ENCODE measurements at places on chromosomes 2 and 18. TPM values are rescaled to one million over a fixed set of nuclear protein-coding genes. Genes with fewer than 3 reads are reported as not detected.

TBR1 gene
- total RNA-seq, result not detected

DNA sequence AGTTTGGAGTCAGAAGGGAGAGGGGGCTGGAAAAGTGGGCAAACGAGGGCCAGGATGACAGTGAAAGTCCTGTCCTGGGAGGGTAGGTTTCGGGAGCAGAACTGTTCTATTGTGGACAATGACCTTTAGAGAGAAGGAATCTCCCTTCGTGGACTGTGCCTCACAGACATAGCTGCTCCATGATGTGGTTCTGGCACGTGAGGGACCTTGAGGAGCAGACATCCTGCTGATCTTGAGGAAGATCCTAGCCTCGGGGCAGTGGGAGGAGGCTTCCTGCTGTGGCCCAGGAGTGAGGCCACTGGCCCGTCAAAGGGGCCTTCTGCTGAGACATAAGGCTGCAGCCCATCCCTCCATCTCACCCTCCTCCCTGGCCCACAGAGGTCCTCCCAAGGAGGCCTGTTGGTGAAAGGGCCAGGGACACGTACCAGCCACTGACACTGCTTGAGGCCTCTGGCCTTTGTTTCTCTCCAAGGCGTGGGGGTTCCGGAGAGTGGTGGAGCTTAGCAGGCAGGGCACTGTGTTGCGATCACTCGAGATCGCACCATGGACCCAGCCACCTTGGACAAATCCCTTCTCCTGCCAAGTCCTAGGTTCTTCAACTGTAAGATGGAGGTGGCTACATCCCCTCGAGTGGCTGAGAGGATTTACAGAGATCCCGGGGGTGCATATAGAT lies 167.2 kb downstream of the CELF4 start:
- no peak overlapping the region for H3K4me3 ChIP-seq
- H3K36me3 ChIP-seq, result no peaks in the 10 kb centered on the region
- peaks cover 6% of the 10 kb centered on the region for H3K4me1 ChIP-seq
- no peaks in the 10 kb centered on the region for H3K27me3 ChIP-seq

NAT8 gene
- total RNA-seq, result not detected

DNA sequence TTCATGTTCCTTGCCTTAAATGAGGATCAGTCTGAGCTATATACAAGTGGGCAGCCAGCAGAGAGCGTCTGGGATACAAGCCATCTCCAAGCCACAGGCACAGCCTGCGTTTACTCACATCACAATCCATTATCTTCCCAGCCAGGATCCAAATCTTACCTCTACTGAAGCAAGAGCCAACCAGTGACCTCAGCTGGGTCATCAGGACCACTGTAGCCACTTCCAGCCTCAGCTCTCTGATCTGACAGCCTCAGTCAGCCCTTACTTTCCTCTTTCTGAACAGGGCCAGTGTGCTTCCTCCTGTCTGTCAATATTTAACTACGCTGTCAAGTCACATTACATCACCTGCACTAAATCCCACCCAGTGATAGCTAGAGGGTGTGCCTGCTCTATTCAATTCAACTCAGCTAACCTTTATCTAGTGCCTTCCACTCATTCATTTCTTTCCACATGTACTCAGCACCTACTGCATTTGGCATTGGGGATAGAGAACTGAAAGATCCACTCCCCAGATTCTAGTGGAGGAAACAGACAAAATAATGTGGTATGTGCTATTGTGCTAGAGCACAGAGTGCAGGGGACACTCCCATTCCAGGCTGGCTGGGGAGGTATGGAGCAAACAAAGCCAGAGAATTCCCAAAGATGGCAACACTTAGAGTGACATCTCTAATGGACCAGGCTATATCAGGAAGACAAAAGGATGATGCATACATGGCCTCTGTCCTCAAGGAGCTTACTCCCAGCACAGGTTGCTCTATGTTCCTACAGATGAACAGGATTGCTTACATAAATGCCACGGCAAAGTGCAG lies 146.5 kb downstream of the NCKAP5 start:
- H3K27ac ChIP-seq, result no peak overlapping the region
- no peaks in the 10 kb centered on the region for H3K36me3 ChIP-seq
- no peak overlapping the region for H3K4me3 ChIP-seq

PPP4R3B gene
- 22.7 TPM for total RNA-seq

DNA sequence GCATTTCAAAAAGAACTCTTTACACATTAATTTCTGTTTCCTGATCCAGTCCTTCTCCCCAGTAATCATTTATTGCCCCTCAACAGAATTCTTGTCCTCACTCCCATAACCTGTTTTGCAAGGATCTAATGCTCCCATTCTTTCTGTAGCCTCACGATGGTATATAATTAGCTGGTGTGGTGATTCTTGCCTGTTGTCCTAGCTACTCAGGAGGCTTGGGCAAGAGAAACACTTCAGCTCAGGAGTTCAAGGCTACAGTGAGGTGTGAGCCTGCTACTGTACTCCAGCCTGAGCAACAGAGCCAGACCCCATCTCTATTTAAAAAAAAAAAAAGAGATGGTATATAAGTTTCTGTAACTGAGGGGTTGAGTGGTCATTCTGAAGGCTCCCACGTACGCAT lies 7.7 kb upstream of the TRAPPC8 start:
- no peak for DNase-seq
- H3K4me3 ChIP-seq, result no peak overlapping the region
- H3K27me3 ChIP-seq, result no peaks in the 10 kb centered on the region

DNA sequence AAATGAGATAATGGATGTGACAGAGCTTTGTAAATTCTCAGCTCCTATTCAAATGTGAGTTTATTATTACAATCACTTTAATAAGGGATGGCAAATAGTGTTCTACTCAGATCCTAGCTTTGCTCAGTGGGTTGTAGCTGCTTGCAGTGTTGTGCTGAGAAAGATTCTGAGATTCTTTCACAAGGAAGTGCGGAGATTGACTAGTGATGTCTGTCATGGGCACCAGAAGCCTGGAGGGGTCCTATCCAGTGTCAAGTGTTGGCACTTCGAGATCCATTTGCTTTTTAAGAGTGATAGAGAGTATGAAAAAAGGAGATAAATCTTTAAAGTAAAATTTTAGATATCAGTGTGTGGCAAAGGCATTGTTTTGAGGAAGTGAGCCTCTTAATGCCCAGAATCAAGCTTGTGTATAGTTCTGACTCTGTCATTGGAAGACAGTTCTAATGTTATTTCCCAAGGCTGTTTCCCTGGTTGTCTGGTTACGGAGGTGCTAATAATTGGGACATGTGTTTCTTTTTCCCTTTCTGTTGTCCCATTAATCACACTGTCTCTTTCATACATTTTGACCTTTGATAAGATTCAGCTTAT lies 181.7 kb upstream of the SPRED2 start:
- DNase-seq, result no peak
- no peak overlapping the region for H3K27ac ChIP-seq
- no peak overlapping the region for H3K4me3 ChIP-seq

- no peaks in the 10 kb centered on the region for H3K36me3 ChIP-seq
- no peaks in the 10 kb centered on the region for H3K27me3 ChIP-seq
- H3K4me3 ChIP-seq, result no peak overlapping the region
- no peaks in the 10 kb centered on the region for H3K4me1 ChIP-seq
- no peak overlapping the region for H3K27ac ChIP-seq
- no peak for DNase-seq
Observed at GRCh38 chr2:134039912-134040581, 213.8 kb upstream of the MGAT5 start.

DNA sequence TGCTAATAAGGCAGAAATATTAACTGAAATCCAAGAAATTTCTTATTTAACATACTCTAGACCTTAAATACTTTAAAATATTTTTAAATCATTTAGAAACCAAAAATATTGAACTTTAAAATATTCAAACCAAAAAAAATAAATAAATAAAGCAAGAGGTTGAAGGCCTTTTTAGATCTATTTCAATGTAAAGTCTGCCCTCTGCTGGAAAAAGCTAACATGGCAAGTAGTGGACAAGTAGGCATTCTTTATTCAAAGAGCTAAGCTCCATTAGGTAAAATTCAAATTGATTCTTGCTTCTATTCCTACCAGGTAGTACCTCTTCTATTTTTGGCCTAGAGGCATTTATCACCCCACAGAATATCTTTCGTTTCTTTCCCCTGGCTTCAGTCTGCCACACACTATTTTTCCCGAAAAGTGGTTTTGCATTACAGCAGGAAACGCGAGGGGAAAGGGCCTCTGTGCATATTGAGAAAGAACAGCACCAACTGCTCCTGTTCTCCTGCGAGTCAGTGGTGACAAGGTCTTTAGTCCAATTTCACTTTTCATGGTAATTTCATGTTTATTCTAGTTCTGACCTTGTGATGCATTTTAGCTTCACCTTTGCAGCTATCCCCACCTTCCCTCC lies 20.4 kb downstream of the IFIH1 start:
- no peaks in the 10 kb centered on the region for H3K27me3 ChIP-seq

MAP3K19 gene
- total RNA-seq, result not detected

- no peak for DNase-seq
- H3K36me3 ChIP-seq, result no peaks in the 10 kb centered on the region
- no peak overlapping the region for H3K4me3 ChIP-seq
- H3K4me1 ChIP-seq, result no peaks in the 10 kb centered on the region
- H3K27me3 ChIP-seq, result no peaks in the 10 kb centered on the region
Observed at GRCh38 chr2:224210286-224211180, 171.4 kb upstream of the SERPINE2 start.

REG1B gene
- total RNA-seq, result not detected

DNA sequence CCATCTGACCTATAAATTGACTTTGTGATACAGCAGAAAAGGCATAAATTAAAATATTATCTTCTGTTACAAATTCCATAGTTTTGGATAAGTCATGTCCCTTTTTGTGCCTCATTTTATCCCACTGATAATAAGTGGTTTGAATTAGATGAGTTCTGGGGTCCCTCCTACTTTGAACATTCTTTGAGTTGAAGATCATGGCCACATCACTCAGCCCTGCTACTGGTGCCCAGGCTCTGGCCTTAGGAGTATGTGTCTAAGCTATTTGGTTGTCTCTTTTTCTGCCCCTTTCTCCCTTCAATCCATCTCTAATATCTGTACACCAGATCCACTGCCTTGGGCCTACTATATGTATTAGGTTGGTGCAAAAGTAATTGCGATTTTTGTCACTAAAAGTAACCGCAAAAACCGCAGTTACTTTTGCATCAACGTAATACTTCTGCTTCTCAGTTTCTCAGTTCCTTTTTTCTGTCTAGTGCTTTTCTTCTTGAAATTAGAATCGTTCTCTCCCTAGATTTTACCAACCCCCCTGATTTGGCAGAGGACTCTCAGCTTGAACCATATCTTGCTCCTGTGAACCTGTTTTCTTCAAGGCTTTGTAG lies 362.5 kb upstream of the TNP1 start:
- H3K4me1 ChIP-seq, result peaks cover 9% of the 10 kb centered on the region
- no peaks in the 10 kb centered on the region for H3K27me3 ChIP-seq
- H3K27ac ChIP-seq, result no peak overlapping the region

DNA sequence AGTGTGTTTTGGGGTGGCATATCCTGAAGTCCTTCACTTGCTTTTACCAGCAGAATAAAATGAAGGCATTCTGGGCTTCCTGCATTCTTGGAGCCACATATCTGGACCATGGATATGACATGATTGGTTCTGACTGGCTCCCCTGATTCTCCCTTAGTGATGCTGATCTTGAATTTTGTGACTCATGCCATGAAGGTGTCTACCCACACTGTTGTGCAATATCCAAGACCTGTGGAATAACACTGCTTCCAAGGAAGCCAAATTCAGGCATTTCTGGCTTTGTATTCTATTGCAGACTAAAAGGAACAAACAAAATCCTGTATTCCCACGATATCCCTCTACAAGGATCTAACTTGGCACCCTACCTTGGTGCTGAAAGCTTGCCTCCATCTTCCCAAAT lies 125.8 kb downstream of the LYPD6B start:
- H3K4me1 ChIP-seq, result no peaks in the 10 kb centered on the region
- H3K4me3 ChIP-seq, result no peak overlapping the region
- H3K36me3 ChIP-seq, result no peaks in the 10 kb centered on the region
- no peaks in the 10 kb centered on the region for H3K27me3 ChIP-seq
- no peak overlapping the region for H3K27ac ChIP-seq
- DNase-seq, result no peak

DYSF gene
- 208 TPM for total RNA-seq

DNA sequence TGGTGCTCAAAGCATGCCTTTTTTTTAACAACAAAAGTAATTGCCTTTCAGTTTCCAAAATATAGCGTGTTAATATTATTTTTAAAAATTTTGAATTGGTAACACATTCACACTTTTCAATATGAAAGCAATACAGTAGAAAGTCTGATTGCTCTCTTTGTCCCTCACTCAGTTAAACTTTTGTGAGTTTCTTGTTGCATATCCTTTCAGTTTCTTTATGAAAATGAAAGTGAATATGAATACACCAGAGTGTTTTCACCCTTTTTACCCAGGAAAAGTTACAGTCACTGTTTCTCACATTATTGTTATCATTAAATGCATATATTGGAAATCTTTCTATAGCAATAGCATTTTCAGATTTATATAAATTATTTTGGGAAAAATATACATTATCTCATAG lies 377.4 kb upstream of the CRIM1 start:
- H3K27ac ChIP-seq, result no peak overlapping the region
- no peaks in the 10 kb centered on the region for H3K4me1 ChIP-seq
- H3K4me3 ChIP-seq, result no peak overlapping the region
- no peak for DNase-seq
- no peaks in the 10 kb centered on the region for H3K27me3 ChIP-seq

CEBPZOS gene
- 59.5 TPM for total RNA-seq

- H3K36me3 ChIP-seq, result no peaks in the 10 kb centered on the region
- no peak for DNase-seq
- H3K4me1 ChIP-seq, result peaks cover 39% of the 10 kb centered on the region
Observed at GRCh38 chr2:46699934-46700256, 215.7 kb downstream of the MCFD2 start.

MAIP1 gene
- total RNA-seq, result 18.2 TPM

COPS9 gene
- total RNA-seq, result 166 TPM

NEU4 gene
- 0.44 TPM for total RNA-seq

ATG16L1 gene
- 23.5 TPM for total RNA-seq

ST6GAL2 gene
- total RNA-seq, result not detected

FAP gene
- 4.2 TPM for total RNA-seq

GRCh38 chr2:51212374-51212773 lies 180.4 kb upstream of the NRXN1 start:
- no peak for DNase-seq
- no peaks in the 10 kb centered on the region for H3K4me1 ChIP-seq
- no peaks in the 10 kb centered on the region for H3K27me3 ChIP-seq
- H3K36me3 ChIP-seq, result no peaks in the 10 kb centered on the region
- no peak overlapping the region for H3K4me3 ChIP-seq

DNA sequence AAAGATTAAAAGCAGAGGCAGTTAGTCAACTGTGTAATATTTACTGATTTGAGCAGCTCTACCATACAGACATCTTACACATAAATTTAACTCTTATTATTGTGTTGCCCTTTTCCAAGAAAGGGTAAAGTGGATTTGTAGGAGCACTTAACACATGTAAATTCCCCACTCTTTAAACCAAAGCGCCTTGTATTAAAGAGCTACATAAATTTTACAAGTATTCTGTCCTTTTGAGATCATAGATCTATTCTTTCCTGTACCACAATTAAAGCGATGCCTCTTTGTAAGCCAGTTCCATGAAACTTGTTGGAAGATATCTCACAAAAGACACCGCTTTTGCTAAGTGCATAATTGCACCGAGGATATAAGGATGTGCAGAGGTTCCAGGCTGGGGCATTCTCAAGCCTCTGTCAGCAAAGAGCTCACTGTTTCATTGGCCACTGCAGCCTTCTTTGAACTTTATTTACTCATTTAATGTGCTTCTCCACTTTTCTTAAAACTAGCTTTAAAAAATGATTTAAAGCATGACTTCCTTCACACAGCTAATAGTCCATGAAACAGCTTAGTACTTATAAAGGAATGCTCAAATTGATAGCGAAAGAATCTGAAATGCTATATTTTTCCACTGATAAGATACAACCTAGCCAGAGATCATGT lies 520.0 kb upstream of the TCF4 start:
- no peaks in the 10 kb centered on the region for H3K27me3 ChIP-seq
- no peak for DNase-seq
- H3K4me1 ChIP-seq, result no peaks in the 10 kb centered on the region
- H3K27ac ChIP-seq, result no peak overlapping the region
- H3K4me3 ChIP-seq, result no peak overlapping the region
- H3K36me3 ChIP-seq, result no peaks in the 10 kb centered on the region
